Activated B cell treated with CpG ODN at 0.5 μM for 24 hours (primary cell): ENCODE measurements at places on chromosomes 1 and 21. TPM values are rescaled to one million over a fixed set of nuclear protein-coding genes. Genes with fewer than 3 reads are reported as not detected.

The CD48 gene
- 200 and 202 TPM in 2 replicates for total RNA-seq

DNA sequence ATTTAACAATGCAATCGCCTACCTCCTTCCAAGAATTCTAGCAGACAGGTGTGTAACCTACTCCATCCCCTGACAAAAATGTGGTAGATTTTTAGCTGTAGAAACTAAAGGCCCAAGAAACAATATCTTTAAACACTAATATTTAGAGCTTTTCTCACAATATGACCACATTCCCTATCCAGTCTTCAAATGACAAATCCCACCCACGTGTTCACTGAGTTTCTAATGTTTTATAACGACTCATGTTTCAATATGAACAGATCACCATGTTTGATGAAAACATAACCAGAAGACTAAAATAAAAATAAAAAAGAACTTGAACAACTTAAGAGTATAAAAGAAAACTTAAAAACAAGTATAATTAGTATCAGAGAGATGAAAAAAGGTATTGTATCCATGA lies 24.6 kb downstream of the RSBN1 start:
- no peak for DNase-seq

The TRIM67 gene
- not detected in 2 replicates for total RNA-seq

DNA sequence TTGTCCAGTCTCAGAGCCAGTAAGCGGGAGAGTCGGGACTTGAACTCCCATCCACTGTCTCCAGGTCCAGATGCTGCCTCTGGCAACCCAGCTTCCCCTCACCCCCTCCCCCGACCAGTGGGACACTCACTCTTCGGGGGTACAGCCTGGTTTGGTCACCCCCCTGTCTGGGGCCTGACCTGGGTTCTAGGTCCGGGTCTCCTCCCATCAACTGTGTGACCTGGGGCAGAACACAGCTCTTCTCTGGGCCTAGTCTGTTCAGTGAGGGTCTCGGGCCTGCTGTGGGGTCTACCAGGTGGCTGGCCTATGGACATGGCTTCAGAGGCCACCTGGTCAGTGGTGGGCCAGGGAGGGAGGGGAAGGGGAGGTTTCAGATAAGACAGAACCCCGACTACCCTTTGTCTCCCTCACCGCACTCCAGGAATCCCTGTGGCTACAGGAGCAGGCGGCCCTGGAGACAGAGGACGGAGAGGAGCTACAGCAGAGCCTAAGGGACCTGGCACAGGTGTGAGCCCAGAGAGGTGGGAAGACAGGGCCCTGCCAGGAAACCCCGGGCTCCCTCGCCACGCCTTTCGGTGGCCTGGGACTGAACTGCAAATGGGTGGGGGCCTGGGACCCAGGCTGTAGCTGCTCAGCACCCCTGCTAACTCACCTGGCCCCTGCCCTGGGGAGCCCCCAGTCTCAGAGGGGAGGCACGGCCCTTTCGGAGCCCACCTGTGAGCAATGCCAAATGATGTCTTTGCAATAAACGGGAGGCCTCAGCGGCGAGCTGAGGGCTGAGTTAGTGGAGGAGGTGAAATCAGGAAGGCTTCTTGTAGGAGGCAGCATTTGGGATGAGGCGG lies 4.1 kb upstream of the NBPF3 start:
- no peak for DNase-seq

The S100A3 gene
- not detected in 2 replicates for total RNA-seq

DNA sequence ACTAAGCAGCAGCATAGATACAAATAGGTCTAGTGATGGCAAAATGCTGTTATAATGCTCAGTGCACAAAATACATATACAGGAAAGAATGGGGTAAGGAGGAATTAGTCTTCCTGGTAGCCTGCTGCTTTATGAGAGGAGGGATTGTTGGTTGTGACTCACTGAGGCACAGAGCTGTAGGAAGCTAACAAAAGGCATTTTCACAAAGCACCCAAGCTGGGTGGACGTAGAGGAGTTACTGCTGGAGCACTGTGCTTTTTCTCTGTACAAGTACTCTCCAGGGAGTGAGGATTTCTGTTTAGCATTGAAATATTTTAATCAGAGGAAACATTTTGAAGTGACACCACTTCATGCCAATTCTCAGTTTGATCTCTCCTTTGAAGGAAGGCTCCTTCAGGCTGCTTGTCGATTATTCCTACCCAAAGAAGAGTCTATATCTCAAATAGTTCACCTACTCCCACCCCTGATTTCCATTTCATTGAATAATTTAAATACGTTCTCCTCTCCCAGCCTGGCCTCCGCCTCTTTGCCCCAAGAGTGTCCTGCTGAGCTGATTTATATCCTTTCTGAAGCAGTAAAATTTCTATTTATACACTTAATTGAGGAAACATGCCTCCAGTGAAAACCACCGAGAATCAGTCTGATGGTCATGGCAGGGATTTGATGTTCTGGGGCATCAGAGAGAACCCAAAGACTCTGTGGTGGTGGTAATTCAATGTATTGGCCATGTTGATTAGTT lies 271.9 kb downstream of the HHAT start:
- no peak for DNase-seq

DNA sequence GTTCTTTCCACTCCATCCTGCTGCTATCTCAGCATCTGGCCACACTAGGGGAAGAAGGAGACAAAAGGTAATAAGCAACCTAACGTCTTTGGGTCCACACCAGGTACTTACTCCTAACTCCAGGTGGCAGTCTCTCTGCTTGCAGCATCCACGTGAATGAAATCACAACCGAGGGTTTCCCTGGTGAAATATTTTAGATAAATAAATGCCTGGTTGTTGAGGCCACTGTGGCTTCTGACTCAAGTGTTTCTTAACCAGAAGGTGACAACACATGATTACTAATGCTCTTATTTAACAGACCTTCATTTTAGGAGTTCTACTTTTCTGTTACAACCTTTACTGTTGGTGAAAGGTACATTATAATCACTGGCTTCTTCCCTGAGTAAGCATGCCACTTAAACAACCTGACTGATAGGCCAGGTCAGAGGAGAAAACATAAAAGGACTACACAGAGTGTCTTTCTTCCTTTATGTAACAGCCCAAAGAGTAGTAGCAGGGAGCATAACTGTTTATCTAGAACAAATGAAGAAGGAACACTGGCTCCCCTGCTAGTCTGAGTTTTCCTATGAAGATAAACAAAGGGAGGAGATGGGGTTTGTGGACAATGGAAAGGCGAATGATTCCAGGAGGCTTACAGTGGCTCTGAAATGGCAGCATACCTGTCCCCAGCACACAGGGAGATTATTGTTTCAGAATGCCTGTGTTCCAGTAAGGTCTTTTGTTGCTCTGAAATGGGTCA lies 59.9 kb downstream of the SYT6 start:
- no peak for DNase-seq
